ENCODE measurements at places on chromosomes 7 and 10.

- DNase-seq = no peak
Measured at GRCh38 chr10:77978360-77978759, 51.0 kb downstream of the POLR3A start.

- DNase-seq = no peak
Measured at GRCh38 chr10:108620821-108621534, 1302.3 kb downstream of the XPNPEP1 start.

GRCh38 chr10:43963379-43963778, 314.7 kb upstream of the ZNF32 start:
- DNase-seq = no peak

DNA sequence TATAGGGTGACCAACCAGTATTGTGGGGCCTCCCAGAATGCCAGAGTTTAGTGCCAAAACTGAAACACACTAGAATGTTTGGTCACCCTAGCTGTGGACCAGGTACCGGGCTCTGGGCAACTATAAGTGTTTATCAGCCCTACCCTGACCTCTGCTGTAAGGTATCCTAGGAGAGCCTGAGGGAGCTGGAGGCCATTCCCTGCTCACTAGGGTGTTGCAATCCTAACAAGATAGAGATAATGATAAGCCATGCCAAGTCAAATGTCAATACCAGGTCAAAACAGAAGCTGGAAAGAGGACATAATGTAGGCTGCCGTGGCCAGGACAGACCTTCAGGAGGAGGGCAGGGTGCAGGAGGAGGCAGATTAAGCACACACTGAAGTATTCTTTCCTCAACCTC, 151.8 kb downstream of the KCNMA1 start:
- no peak for DNase-seq

GRCh38 chr10:4671451-4672145, 154.4 kb upstream of the AKR1E2 start:
- DNase-seq = no peak

DNA sequence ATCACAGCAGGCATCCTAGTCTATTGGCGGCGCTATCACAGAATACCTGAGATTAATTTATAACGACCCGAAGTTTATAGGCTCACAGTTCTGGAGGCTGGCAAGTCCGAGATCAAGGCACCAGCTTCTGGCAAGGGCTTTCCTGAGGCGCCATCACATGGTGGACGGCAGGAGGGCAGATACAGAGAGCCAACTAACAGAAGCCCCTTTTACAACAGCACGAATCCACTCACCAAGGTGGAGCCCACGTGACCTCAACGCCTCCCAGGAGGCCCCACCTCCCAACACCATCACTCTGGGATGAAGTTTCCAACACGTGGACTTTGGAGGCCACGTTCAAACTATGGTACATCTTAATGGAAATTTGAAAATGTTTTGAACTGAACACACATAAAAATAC, 255.3 kb downstream of the ELFN1 start:
- DNase-seq = no peak

- DNase-seq = no peak
Measured at GRCh38 chr10:1417574-1417973, 319.8 kb downstream of the ADARB2 start.

DNA sequence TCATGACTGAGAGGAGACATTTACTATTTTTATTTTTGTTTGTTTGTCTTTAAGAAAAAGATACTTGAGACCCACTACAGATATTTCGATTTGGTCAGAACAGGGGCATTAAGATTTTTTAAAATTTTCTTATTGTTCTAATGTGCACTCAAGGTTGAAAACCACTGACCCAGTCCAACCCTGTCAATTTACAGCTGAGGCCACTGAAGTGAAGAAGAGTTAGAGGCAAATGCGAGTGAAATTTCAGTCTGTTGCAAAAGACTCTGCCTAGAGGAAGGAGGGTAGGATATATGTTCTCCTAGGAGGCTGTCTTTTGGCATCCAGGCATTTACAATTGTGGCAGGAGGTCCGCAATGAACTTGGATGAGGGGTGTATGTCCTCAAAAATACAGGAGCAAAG, 396.3 kb downstream of the RPS24 start:
- no peak for DNase-seq

GRCh38 chr7:128903621-128904361, 6.7 kb downstream of the KCP start:
- no peak for DNase-seq

- DNase-seq = no peak
Measured at GRCh38 chr10:61842755-61843497, 58.6 kb upstream of the ARID5B start.

- no peak for DNase-seq
Measured at GRCh38 chr10:64648915-64649314, 1127.7 kb downstream of the REEP3 start.

DNA sequence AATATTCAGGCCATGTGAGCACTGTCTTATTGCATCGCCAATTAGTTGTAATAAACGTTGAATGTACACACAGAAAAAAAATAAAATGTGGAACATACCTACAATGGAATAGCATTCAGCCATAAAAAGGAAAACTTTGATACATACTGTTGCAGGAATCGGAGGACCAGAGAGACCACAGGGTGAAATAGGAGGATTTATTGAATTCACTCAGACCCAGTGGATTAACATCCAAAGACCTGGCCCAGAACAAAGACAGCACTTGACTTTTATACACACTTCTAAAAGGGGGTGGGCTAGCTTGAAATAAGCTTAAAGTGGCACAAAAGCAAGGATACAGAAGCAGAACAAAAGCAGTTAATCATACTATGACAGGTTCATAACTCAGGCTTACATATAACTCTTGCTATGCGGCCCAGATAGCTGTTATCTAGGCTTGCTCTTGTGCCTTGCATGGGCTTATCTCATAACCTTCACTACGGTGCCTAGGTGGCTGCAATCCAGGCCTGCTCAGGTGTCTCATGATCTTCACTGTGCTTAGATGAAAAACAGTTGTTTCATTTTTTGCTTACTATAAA, 292.2 kb upstream of the TAC1 start:
- DNase-seq = no peak

DNA sequence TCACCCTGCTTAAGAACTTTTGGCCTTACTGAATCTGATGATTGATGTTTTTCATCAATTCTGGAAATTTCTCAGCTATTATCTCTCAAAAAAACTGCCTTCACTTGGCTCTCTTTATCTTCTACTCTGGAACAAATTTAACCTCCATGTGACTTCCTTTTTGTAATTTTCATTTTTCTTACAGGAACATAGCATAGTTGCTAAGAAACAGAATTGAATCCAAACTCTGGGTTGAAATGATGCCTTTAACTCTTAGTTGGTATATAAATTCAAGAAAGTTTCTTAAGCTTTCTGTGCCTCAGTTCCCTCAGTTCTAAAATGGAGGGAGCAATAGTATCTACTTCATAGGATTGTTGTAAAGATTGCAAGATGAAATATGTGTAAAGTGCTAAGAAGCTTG, 19.8 kb downstream of the GPR141 start:
- no peak for DNase-seq

- DNase-seq = no peak
Measured at GRCh38 chr7:14836571-14837189, 65.9 kb downstream of the DGKB start.

DNA sequence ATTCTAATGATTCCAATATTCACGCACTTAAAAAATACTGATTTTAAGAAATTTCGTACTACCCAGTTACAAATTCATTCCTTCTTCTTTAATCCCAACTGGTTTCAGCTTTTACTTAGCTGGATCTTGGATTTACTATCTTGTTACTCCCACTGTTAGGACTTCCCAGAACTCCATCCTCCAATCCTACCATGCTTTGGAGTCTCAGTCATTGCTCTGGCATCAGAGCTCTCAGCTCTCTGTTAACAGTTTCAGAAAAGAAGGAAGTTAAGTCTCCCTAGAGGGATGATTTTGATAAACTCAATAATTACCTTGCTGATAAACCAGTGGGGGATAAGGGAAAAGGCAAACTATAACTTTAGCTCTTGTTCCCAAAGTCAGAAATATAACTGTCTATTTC, 9.5 kb downstream of the PPA1 start:
- no peak for DNase-seq

- DNase-seq = no peak
Measured at GRCh38 chr10:51073453-51074237, 642 bp upstream of the PRKG1 start.

DNA sequence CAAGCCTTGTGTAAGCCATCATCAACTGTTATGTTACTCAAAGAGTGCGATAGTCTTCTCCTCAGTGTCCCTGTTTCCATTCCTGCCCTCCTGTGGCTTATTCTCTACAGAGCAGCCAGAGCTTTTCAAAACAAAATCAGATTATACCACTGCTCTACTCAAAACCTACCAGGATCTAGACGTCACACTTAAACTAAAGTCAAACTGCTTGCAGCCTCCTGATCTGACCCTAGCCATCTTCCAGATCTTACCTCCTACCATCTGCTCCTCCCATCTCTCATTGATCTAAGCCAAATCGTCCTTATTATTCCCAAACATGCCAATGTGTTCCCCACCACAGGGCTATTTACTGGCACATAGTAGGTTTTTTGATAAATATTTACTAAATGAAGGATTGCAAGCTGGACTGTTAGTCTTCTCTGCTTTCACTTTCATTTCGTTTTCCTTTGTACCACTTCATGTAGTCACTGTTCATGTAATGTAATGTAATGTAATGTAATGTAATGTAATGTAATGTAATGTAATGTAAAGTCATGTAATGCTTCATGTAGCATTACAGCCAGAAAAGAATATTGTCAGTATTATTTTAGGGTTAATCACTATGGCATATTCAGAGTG, 116.1 kb downstream of the GPR37 start:
- DNase-seq = no peak

GRCh38 chr7:70063927-70064326, 465.7 kb downstream of the AUTS2 start:
- no peak for DNase-seq

DNA sequence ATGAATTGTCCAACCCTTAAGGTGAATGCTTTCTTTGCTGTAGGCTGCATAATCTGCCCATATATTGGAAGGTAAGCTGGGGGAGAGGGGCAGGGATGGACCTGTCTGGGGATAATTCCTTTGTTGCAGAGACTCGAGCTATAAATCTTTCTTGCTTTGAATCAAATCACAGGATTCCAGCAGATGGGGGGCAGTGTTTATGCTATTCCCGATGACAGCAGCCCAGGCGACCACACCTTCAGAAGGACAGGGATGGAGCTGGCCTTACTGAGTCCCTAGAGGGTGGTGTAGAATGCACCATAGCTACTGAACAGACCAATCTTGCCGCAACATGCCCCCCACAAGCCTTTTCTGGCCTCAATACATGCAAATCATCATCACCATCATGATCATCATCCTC, 2.5 kb downstream of the PODXL start:
- no peak for DNase-seq

DNA sequence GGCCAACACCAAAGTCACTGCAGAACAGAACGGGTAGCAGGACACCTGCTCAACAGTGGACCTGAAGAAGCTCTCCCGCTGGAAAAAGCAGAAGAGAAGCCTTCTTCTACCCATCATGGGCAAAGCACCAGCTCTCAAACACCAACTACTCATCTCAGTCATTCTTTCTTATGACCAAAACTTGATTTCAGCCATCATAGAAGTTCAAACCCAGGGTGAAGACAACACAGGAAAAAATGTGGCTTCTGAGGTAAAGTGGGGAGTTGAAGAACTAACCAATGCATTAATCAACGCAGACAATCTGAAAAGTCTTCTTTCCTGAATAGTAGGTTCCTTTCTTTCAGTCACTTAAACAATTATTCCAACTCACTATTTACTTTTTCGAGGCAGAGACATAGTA, 83.3 kb downstream of the ELMO1 start:
- no peak for DNase-seq

GRCh38 chr7:2553831-2554581, 1.3 kb downstream of the BRAT1 start:
- no peak for DNase-seq

- no peak for DNase-seq
Measured at GRCh38 chr7:4661871-4662270, 20.2 kb upstream of the FOXK1 start.

DNA sequence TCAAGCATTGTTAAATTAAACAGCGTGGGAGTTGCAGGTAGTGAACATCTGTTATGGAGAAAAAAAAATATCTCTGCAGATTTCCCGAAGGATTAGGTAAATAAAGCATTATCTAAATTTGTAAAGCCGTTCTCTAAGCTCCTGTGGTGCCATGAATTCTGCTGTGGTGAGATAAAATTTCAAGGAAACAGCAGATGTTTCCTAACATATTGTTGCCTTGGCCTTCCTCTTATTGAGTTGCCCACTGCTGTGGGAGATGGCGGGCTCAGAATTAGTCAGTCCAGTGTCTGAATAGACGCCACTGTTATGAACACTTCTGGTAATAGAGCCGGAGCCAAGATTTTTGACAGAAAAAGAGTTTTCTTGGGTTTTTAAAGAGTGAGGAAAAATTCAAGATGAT, 82.6 kb upstream of the ELMO1 start:
- DNase-seq = no peak

GRCh38 chr7:151687523-151688235, 168.0 kb upstream of the RHEB start:
- no peak for DNase-seq

- no peak for DNase-seq
Measured at GRCh38 chr10:27440478-27440877, 63.6 kb upstream of the RAB18 start.

DNA sequence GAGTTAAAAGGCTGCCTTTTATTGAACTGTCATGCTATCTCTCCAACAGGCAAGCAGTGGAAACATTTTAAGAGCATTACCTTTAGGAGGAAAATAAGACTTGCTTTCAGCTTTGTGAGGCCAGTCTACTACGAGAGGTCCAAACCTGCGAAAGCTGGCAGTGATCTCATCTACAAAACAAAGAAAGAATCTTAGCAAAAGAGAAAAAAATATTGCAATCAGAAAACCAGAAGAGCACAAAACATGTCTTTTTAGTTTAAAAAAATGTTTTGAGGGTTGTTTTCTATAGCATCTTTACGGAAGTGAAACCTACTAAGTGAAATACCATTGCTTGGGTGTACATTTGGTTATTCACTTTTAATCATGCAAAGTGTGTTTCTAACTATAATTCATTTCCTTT, 147.9 kb downstream of the CPEB3 start:
- DNase-seq = no peak

GRCh38 chr10:14926722-14927416, 27.0 kb downstream of the DCLRE1C start:
- no peak for DNase-seq

DNA sequence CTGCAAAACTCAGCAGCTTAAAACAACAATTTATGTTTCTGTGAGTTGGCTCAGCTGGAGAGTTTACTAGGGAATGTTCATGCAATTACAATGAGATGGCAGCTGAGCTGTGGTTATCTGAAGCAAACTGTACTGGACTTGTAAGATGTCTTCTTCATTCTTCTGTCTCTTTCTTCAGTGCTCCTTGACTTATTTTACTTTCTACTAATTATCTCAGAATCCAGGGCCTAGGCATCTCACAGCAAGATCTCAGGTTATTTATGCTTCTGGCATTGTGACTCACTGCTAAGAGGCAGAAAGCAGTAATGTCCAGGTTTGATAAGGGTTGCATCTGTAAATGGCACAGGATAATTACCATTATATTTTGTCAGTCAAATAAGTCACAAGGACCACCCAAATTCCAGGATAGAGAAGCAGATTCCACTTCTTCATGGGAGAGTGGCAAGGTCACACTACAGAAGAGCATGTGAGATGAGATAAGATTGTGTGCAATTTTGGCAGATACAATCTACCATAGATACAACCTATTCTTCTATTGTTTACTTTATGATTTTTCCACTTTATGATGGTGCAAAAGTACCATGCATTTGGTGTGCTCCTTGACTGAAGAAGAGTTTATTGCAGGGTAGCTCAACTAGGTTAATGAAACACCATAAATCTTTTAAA, 16.8 kb downstream of the VIM start:
- no peak for DNase-seq

- DNase-seq = no peak
Measured at GRCh38 chr7:130943981-130944380, 210.0 kb upstream of the KLF14 start.

GRCh38 chr7:15829691-15830090, 143.2 kb upstream of the MEOX2 start:
- no peak for DNase-seq

Measured in activated naive CD4-positive, alpha-beta T cell treated with anti-CD3 and anti-CD28 coated beads, Interleukin-2, amount 50 U/mL, for 72 hours (primary cell).